Left cardiac atrium (tissue), 4 donors: ENCODE measurements at places on chromosomes 12 and 14. TPM values are rescaled to one million over a fixed set of nuclear protein-coding genes. Genes with fewer than 3 reads are reported as not detected.

GRCh38 chr12:87152841-87153528 lies 876.2 kb downstream of the C12orf50 start:
- no peak for DNase-seq

DNA sequence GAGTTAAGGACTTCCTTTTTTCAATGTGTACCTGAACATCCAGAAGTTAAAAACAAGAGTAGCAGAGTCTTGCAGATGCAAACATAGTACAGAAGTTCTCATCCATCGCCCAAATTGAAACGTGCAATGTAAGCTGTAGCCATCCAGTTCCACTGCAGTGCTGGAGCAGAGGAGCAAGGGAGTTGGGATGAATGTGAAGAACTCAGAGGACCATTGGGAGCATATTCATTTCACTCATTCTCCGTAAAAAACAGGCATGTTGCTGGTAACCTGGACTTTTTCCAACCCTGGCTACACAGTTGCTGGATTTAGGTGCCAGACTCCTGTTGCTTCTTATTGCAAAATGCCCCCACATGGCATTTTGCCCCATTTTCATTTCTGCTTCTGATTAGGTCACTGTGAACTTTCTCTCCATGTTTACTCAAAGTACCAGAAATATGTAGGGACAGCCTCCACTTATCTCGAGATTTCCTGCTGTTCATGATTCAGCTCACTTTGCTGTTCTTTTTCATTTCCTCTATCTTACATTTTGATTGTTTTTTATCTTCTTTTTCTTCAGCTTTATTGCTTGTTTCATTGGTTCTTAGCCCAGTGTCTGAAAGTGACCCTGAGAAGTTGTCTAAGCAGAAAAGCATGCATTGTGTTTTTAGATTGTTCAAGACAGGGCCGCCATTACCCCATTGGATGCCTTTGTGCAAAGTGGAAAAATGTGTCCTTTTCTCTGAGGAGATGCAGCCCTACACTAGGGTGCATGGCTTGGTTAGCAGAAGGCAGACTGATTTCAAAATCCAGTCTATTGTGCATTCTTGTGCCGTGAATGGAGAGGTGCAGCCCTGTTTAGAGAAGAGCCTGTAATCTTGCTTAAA lies 109.0 kb upstream of the AMIGO2 start:
- DNase-seq, result no peak

DNA sequence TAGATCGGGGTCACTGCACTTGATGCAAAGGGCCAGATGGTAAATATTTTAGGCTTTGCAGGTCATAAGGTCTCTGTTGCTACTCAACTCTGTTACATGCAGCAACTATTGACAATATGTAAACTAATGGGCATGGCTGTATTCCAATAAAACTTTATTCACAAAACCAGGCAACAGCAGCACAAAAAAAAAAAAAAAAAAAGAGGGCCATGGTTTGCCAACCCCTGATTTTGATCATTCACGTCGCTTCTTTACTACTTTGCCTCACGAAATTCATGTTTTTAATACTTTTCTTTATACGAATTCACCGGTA lies 152.9 kb downstream of the RBM19 start:
- DNase-seq, result no peak

The SYCP3 gene
- total RNA-seq, result not detected

DNA sequence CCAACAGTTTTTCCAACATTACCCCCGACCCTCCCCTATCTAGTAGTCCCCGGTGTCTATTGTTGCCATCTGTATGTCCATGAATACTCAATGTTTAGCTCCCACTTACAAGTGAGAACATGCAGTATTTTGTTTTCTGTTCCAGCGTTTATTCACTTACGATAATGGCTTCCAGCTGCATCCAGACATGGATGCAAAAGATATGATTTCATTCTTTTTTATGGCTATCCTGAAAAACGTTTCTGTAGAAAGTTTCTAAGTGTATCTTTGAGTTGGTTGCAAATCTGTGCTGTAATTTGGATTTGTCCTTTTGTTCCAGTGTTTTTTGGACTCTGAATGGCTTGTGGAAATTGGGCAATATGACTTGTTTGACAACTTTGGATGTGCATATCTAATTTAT lies 11.7 kb downstream of the SP1 start:
- DNase-seq, result no peak

The ANO4 gene
- total RNA-seq, result 0.71 TPM

DNA sequence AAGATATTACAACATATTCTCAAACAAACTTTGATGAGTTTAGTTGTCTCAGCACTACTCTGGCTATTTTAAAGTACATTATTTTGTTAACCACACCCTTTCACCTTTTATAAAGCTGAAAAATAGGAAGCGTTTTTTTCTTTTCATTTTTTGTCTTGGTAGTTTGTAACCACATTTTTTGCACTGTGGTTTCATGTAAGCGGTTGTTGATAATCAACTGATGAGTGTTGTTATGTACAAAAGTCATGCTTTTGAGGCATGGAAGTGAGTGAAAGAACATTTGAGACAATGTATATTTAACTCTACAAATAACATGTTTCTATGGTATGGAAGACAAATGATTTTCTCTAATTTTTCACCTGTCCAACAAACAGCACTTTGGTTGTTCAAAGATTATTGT lies 52.1 kb upstream of the ATP2B1 start:
- DNase-seq, result no peak

- no peak for DNase-seq
Observed at GRCh38 chr12:127590868-127591267, 676.1 kb upstream of the TMEM132C start.

DNA sequence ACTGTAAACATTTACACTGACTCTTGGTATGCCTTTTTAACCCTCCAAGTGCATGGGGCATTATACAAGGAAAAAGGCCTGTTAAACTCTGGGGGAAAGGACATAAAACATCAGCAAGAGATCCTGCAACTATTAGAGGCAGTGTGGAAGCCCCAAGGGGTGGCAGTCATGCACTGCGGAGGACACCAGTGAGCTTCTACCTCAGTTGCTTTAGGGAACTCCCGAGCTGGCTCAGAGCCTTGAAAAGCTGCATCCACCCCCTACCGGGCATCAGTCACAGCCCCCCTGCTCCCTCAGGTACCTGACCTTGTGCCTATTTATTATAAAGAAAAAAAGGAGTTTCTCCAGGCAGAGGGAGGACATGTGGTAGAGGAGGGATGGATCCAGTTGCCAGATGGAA lies 695.6 kb upstream of the LMO3 start:
- DNase-seq, result no peak

The FSCB gene
- not detected for total RNA-seq

DNA sequence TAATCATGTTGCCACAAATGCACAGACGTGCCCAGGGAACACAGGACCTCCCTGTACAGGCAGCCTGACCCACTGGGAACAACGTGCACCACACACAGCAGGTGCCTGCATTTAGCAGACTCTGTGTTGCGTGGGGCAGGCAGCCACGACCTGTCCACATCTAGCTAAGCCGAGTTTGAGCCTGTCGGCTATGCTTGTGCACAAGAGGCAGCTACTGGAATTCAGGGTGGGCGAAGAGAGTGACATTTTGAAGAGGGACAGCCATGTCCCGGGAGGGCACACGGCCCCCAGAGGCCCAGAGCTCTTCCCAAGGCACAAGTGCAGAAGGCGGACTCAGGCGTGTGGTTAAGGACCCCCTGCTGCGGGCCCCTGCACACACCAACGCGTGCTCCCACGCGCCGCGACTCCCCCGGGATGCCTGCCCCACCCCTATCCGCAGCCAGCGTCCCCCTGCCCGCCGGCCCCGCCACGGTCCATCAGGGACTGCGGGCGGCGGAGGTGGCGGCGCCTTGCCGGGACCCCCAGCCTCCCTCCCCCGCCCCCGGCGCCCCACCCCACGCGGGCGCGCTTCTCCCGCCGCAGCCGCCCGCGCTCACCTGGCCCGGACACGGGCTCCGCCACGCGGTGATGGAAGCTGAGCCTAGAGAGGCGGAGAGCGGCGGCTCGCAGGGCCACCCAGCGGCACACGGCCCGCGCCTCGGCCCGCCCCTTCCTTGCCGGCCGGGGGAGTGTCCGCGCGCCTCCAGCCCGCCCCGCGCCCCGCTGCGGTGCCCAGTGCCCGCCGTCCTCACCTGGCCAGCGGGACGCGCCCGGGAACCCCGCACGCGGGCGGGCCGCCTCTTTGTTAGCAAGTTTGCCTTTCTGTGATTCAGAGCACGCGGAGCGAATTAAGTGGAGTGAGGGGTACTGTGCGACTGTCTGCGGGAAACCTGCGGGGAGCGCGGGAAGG lies 125.3 kb upstream of the PRMT8 start:
- DNase-seq, result peak; percentile 42

GRCh38 chr12:106317406-106318082 lies 15.0 kb downstream of the TCP11L2 start:
- no peak for DNase-seq

DNA sequence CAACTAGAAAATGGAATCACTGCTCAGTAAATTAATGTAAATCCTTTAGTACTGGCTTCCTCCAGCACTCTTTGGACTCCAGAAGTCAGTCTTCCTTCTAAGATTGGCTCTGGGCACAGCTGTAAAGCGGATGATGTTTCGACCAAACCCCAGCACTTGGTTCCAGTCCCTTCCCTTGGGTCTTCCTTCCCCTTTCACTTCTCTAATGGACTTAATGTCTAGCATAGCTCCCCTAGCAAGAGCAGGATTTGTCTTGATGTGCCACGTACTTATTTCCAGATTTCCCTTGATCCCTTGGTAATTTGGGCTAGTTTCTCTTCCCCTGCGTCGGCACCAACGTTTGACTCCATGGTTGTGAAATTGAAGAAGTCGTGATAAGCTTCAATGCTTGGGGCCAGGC lies 28.3 kb downstream of the C12orf75 start:
- DNase-seq, result no peak

DNA sequence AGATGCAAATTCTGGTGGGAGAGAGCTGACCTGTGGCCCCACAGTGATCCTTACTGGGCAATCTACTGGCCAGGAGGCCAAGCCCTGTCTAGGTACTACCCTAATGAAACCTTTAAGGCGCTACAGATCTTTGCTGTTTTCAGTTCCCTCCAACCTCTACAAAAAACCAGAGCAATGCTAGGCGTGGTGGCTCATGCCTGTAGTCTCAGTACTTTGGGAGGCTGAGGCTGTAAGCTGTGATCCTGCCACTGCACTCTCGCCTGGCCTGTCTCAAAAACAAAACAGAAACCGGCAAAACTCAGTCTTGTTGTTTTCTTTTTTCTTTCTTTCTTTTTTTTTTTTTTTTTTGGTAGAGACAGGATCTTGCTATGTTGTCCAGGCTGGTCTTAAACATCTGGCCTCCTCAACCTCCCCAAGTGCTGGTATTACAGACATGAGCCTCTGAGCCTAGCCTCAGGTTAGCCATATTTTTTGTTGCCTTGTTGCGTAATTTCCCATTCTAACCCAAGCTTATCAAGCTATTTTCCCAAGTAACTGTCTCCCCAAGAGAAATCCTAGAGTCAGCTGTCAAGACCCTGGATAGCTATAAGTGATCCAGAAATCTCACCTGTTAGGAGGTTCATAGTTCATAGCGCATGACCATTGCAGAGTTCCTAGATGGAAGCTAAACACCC lies 2.8 kb downstream of the ETFBKMT start:
- no peak for DNase-seq

- no peak for DNase-seq
Observed at GRCh38 chr14:79248126-79248525, 963.2 kb downstream of the DIO2 start.

DNA sequence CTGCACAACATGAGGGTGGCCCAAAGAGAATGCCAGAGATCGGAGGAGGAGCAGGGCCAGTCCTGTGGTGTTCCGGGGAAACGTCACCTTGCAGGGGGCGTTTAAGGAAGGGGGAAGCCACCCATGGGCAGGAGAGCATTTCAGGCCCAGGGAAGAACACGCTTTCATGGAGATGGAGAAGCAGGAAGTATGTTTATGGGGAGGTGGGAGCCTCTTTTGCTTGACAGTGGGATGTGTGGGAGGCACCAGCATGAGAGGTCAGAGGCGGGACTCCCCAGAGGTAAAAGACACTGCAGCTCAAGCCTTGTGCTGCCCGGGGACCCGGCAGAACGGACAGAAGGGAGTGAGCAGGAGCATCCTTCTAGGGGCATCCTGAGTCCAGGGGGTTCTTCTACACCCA lies 1.3 kb upstream of the LRTM2 start:
- no peak for DNase-seq

The COPS7A gene
- 71.2 TPM for total RNA-seq

DNA sequence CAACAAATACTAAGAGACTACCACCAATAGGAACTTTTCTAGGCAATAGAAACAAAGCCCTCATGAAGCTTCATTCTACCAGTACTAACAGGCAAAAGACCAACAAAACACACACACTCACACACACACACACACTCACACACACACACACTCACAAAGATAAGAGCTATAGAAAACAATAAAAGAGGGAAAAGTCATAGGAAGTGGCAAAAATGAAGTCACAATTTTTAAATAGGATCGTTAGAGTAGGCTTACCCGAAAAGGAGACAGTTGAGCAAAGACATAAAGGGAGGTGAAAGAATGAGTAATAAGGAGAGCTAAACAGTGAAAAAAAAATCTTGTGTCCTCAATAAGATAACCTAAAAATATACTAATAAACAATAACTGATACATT lies 66.5 kb downstream of the C2CD5 start:
- no peak for DNase-seq

DNA sequence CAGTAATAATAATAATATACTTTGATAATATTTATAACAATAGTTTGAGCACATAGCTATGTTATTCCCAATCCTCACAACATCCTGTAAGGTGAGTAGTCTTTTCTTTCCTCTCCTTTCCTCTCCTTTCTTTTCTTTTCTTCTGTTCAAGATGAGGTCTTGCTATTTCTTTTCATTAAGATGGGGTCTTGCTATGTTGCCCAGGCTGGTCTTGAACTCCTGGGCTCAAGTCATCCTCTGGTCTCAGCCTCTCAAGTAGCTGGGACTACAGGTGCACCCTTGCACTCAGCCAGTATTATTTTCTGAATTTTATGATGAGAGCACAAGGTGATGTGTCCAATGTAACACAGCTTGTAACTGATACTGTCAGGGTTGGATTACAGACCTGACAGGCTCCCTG lies 134.6 kb downstream of the OTOGL start:
- no peak for DNase-seq

DNA sequence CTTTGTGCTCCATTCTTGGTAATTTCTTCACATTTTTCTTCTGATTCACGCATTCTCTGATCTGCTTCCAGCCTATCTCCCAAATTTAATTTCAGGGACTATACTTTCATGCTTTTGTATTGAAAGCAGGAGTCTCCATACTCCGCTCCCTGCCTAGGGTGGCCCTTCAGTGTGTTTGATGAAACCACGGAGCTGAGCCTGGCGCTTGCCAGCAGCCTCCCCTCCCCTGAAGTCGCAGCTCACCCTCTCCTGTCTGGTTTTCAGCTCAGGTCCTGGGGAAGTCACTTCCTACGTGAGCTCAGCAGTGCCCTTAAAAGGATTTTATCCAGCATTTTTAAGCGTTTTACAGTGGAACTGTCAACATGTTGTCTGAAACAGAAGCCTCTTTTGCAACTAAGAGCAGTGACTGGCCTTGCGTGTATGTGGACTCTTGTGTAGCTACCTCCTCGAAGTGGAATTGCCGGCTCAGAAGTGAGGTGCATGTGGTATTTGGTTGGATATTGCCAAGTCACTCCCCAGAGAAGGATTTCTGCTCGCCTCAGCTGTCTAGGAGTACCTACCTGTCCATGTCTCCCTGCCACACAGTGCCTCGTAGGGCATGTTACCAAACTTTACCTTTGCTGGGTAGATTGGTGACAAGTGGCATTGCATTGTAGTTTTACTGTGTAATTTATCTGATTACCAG lies 78.5 kb downstream of the TESC start:
- no peak for DNase-seq

The OTX2 gene
- total RNA-seq, result not detected
